ENCODE measurements at places on chromosomes 4 and X.

DNA sequence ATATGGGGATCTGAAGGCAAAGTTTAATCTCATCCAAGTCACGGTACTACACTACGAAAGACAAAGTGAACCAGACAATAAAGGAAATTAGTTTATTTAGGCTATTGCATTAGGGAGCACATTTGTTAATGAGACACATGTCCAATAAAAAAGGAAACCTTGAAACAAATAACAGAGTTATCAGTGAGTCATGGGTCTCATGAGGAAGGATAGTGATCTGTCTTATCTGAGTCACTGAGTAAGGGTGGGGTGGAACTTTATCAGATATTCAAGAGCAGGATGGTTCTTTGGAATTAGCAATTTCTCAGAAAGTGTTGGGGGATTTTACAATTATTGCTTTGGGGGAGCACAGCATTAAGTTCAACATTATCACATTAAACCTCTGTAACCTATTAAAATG, 188.9 kb upstream of the IL1RAPL1 start:
- DNase-seq = no peak

GRCh38 chr4:158020734-158021346, 152.0 kb downstream of the GASK1B start:
- DNase-seq = no peak

GRCh38 chrX:302975-303374, 15.6 kb downstream of the GTPBP6 start:
- DNase-seq = no peak

DNA sequence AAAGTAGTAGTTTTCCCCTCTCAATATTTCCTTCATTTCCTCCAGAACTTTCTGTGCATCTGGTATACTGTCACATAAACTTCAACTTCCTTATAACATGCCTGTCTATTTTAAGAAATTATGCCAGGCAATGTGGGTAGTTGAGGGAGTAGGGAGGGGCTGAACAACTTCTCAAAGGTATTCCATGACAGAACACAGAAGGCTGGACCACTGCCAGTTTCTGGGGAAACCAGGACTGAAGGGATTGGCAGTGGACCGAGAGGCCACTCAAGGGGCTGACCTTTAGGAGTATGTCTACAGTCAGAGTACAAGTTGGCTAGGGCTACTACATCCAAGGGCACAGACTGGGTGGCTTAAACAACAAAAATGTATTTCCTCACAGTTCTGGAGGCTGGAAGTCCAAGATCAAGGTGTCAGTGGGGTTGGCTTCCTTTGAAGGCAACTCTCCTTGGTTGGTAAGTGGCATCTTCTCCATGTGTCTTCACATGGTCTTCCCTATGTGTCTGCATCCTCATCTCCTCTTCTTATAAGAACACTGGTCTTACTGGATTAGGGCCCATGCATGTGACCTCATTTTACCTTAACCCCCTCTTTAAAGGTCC, 6.9 kb downstream of the SH3RF1 start:
- DNase-seq = no peak

GRCh38 chr4:184757810-184758209, 23.9 kb upstream of the CENPU start:
- no peak for DNase-seq

GRCh38 chrX:15856222-15856587, 1.6 kb upstream of the AP1S2 start:
- DNase-seq = no peak

GRCh38 chrX:130110379-130111219, at the start of gene ELF4:
Gene ELF4, minus strand, starts transcription at chrX:130110497. Its CDS starts 29,167 bp downstream, at chrX:130081330.
- DNase-seq = peak; percentile 33

- DNase-seq = no peak
Observed at GRCh38 chrX:106919932-106920452, at the start of gene CLDN2. Gene CLDN2, plus strand, starts transcription at chrX:106920402. Its CDS starts 7,827 bp downstream, at chrX:106928229.

All from activated CD4-positive, alpha-beta T cell treated with anti-CD3 and anti-CD28 coated beads for 24 hours (primary cell).